ENCODE measurements at places on chromosomes 13 and 19.

DNA sequence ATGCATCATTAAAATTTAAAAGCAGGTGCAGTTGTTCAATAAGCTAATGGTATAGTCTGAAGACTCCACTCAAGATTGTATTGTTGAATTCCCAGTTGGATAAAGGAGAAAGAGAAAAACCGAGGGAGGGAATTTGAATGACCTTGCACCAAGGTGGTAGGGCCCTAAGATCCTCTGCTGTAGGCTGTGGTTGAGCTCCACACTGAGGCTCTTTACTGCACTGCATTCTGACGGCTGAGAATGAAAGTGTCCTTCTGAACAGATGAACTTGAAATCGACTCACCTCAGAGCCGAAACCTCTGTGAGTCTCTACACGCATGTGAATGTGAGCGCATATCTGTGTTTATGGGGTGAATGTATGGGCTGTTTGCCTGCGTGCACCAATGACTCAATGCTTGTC, 388.9 kb upstream of the DACH1 start:
- DNase-seq, result peak; percentile 29

GRCh38 chr19:48867123-48867745, 1.2 kb downstream of the PLEKHA4 start:
- no peak for DNase-seq

- DNase-seq, result no peak
These were observed 4.3 kb upstream of the RAP2A start for GRCh38 chr13:97429681-97430081.

DNA sequence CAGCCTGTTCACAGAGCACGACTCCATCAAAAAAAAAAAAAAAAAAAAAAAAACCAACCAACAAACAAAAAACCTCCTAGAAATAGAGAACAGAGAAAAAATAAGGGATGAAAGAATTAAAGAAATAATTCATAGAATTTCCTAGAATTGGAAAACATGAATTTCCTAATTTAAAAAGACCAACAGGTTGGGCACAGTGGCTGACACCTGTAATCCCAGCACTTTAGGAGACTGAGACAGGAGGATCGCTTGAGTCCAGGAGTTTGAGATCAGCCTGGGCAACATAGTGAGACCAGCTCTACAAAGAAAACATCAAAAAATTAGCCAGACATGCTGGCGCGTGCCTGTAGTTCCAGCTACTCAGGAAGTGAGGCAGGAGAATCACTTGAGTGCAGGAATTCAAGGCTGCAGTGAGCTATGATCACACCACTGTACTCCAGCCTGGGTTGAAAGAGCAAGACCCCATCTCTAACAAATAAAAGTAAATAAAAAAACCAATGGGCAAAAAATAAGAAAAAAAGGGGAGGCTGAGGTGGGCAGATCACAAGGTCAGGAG, 6.5 kb downstream of the SPART start:
- DNase-seq, result no peak

- no peak for DNase-seq
These were observed 18.9 kb downstream of the TGFB1 start for GRCh38 chr19:41334793-41335192.

DNA sequence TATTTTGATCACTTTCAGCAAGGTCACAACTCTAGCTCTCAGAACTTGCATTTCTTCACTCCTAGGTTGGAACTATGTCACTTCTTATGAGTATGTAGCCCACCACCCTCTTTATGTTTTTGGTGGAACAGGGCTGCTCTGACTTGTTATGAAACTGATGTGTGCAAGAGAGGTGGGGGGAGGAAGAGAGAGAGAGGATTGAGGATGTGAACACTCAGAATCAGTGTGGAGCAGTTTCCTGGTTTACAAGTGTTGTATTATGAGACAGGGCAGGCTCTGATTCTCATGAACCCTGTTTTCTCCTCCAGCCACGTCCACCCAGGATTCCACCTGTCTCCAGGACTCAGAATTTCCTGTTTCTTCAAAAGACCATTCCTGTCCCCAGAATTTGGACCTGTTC, 16.1 kb downstream of the ZNF317 start:
- DNase-seq, result no peak

GRCh38 chr19:6970443-6970842, 50.8 kb downstream of the MBD3L2B start:
- DNase-seq, result no peak

DNA sequence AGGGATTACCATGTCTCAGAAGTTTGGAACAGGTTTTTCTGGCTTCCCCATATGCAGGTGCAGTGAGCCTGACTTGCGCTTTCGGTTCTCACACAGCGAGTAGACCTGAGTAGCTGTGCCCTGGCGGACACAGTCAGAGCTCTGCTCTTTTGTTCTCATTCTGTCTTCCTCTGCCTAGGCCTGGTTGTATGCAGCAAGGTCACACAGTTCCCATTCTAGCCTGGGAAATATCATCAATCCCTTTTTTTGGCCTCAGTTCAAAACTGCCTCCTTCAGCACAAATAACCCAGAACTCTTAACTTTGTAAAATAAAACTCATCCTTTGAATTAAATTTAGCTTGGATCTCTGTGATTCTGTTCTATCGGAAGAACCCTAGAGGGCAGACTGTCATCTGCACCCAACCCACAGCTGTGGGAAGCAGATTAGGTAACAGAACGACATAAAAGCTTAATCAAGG, 10.2 kb downstream of the OXGR1 start:
- peak; percentile 62 for DNase-seq

- no peak for DNase-seq
These were observed 18.8 kb downstream of the ZC3H4 start for GRCh38 chr19:47094557-47095475.

- peak; percentile 37 for DNase-seq
These were observed 48.9 kb upstream of the PABPC3 start for GRCh38 chr13:25046985-25047511.

DNA sequence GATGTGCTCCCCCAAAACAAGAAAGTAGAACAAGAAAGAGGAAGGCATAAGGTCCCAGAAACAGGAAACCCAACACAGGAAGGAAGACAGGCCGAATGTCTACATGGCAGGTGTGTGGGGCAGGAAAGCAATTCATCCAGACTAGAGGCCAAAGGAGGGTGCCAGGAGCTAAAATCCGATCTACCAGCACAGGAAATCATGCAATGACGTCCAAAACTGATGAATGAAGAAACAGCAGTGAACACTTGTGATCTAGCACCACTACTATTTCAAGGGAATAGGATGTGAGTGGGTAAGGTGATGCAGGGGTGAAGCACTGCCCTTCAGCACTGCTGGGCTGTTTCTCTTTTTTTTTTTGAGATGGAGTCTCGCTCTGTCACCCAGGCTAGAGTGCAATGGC, 59.1 kb downstream of the DOCK9 start:
- no peak for DNase-seq

GRCh38 chr13:50529154-50529882, 314.2 kb downstream of the DLEU7 start:
- DNase-seq, result no peak

DNA sequence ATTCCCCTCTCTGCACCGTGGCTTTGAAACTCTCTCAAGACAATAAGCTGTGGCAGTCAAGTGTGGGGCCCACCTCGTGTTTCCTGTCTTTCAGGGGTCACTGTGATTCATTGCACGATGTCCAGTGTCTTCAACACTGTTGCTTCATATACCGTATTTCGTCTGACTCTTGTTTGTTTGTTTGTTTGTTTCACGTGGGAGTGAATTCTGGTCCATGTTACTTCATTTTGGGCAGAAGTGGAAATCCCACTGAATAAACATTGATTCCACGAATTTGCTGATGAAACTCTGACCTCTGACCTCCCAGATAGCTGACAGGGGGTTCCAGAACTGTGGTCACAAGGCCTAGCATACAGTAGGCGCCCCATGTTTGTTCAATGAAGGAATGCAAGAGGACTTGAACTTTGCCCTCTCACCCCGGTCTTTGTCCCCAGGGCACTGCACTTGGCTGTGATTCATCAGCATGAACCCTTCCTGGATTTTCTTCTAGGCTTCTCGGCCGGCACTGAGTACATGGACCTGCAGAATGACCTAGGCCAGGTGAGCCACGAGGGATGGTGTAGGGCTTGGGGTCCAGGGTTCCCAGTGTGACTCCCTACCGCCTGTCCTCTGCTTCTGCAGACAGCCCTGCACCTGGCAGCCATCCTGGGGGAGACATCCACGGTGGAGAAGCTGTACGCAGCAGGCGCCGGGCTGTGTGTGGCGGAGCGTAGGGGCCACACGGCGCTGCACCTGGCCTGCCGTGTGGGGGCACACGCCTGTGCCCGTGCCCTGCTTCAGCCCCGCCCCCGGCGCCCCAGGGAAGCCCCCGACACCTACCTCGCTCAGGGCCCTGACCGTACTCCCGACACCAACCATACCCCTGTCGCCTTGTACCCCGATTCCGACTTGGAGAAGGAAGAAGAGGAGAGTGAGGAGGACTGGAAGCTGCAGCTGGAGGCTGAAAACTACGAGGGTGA, 5.1 kb downstream of the NFKBIB start:
- DNase-seq, result no peak

- no peak for DNase-seq
These were observed 21.1 kb downstream of the EVI5L start for GRCh38 chr19:7850945-7851622.

Measured in renal cortex interstitium (tissue), 15 donors.